Calu3 (cell line): ENCODE measurements at places on chromosomes 1 and 21.
A peak's percentile ranks its signal among the peaks of the same experiment; 100 is the strongest.

DNA sequence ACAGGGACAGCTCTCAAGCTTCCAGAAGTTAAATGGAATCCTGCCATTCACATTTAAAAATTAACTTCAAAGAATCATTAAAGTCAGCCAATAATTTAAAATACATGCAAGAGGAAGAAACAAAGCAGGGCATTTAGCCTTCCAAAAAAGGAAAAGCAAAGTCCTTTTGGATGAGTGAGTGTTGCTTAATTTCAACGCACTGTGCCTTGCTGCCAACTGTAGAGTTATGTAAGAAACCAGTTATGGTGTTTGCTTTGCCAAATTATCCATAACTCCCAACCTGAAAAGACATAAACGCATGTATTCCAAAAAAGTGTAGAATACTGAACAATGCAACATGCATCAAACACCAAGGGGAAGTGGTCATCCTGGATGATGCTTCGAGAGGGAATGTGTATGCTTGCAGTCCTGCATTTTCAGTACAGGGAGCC, 16.1 kb upstream of the KCNE1 start:
- DNase-seq: no peak

DNA sequence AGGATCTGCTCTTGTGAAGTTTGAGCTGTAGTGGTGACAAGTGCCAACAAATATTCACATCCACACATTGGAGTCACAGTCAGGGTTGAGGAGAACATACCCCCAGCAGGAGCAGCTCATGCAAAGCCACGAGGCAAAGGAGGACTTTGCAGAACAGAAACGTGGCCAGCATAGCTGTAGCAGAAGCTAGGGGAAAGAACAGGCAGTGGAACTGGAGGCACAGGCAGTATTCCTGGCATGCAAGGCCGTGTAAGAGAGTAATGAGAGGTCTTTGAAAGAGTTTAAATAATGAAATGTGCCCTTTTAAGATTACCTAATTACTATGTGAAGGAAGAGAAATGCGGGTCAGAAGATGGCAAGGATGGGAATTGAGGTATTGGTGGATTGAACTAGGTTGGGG, 40.9 kb upstream of the IKBKE start:
- DNase-seq: no peak

- no peak for DNase-seq
Observed at GRCh38 chr1:81920245-81920740, 119.6 kb downstream of the ADGRL2 start.

GRCh38 chr1:48738356-48738755, 38.3 kb downstream of the BEND5 start:
- DNase-seq: no peak

DNA sequence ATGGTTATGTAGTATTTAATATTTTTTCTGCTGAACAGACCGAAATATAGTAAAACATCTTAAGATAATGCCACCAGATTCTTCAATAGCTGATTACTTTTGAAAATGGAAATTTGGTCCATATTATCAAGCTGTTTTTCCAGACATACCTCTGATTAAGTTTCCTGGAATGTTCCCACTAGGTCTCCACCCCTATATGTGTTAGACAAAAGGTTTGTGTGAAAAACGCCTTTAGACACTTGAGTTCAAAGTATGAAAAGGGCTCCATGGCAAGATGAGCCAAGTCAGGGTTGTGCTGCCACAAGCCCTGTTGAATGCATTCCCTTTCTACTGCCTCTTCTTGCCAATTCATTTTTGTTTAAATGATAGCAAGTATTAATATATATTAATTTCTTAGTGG, 52.7 kb downstream of the ZBTB17 start:
- no peak for DNase-seq

DNA sequence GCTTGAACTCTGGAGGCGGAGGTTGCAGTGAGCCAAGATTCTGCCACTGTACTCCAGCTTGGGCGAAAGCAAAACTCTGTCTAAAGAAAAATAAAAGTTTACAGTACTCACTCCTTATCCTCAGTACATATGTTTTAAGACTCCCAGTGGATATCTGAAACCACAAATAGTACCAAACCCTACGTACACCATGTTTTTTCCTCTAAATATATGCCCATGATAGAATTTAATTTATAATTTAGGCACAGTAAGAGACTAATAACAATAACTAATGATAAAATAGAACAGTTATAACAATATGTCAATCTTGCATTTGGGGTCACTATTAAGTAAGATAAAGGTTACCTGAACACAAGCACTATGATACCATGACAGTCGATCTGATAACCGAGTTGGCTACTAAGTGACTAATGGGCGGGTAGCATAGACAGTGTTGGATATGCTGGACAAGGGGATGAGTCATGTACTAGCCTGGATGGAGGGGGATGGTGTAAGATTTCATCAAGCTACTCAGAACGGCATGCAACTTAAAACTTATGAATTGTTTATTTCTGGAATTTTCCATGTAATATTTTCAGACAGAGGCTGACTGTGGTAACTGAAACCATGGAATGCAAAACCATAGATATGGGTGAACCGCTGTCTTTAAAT, 43.7 kb downstream of the ST7L start:
- no peak for DNase-seq

DNA sequence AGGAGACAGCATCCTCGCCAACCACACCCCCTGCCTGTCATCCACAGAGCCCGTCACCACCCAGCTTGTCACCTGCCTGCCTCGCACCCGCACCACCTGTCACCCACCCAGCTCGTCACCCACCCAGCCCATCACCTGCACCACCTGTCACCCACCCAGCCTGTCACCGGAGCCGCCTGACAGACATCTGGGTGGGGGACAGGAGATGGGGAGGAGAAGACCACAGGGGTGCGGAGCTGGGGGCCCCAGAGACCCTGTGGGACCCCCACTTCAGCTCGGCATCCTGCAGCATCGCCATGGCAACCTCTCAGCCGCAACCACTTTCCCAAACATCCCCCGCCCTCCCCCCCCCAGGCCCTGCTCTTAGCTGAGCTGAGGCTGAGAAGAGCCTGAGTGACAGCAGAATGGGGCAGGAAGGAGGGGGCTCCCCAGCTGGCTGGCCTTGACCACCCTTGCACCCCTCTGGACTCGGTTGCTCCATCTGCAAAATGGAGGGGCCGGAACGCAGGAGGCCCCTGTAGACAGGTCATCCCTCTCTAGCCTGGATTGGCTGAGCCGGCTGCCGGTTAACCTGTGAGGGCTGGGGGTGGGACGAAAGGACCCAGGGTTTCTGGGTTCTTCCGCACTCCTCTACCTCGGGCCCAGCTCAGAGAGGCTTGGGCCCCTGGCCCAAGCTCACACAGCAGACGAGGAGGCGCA, 11.6 kb downstream of the AHDC1 start:
- DNase-seq: no peak

DNA sequence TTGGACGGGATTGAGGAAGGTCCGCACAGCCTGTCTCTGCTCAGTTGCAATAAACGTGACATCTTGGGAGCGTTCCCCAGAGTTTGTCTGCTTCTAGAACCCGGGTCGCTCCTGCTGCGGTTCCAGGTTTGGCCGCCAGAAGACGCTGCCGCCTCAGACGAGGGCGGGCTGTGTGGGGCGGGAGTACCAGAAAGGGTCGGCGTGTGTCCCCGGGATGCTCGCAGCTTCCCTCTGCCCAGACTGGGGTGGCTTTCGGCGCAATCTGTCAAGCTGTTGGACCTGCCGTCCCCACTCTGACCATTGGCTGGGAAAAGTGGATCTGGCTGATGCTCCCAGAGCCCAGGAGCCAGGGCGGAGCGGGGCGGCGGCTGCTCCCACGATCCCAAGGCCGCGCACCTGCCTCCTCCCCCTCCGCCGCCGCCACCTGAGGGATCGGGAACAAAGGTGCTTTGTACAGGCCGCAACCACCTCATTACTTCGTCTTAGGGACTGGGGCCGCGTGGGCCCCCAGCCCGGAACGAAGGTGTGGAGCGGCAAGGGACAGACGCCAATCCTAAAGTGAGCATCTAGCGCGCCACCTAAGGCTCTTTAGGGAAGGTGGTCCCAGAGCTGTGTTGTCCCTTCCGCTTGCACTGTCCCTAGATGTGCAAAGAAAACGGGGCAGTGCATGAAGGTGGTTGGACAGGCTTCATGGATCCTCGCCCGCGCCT, 683 bp upstream of the EFNA4 start:
- DNase-seq: peak; percentile 79

GRCh38 chr21:33732038-33732437, 89.7 kb downstream of the ITSN1 start:
- DNase-seq: no peak

DNA sequence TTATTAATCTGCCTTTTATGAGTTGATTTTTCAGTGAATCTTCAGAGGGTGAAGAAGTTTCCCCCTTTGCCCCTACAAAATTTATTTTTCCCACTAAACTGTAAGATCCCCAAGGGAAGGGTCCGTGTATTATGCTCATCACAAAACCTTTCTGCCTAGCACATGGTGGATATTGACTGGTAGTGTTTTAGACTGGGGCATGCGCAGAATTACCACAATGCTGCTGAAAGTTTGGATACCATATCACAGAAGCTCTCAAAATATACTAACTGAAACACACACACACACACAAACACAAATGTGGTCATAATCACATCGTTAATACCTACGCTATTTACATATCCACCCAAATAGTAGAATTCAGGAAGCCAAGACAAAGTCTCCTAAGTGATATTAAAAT, 28.0 kb upstream of the DMRTB1 start:
- no peak for DNase-seq

DNA sequence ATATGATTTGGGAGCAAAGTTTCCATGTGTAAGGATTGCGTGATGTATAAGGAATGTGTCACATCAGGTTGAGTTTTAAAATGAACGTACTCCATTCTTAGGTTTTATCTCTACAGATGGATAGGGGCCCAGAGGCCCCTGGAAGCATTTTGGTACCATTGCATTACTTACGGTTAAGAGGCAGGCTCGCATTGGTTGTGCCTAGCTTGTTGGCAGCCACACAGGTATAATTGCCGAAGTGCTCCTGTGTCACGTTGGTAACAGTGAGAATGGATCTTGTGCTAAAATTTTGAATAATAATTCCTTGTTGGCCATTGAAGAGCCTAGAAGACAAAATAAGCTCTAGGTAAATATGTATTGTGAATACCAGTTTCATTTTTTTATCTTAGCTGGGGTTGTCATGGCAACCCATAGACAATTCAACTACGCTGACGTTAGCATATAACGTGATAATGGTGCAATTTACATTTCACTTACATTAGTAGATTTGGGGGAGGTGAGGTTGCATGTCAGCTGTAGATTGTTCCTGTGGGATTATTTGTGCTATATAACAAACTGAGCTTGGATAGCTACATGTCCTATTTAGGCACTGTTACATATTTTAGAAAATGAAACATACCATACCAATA, 511.9 kb upstream of the ZRANB2 start:
- DNase-seq: no peak

GRCh38 chr21:16085421-16085820, 355.6 kb downstream of the USP25 start:
- no peak for DNase-seq

DNA sequence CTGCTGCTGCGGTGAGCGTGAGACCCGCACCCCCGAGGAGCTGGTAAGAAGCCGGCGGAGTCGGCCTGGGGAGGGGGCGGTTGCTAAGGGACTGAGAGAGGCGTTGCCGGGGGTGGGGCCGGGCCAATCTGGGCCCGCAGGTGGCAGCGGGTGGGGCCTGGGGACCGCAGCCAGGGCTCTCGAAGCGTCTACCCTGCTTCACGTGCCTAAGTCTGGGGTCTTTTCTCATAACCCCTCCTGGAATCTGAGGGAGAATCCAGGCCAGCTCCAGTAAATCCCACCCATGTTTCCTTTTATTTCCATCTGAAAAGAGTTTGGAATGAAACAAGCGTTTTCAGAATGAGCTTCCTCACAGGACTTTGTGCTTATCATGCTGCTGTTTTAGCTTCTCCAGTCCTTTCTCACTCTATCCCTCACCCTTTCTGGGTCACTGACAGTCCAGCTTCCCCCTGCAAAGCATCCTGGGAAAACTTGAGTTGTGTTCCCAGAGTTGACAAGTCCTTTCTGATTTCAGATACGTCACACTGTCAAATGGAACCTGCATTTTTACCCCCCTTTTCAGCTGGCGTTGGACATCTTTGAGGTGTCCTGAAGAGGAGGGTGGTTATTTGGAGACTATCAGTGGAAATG, 431 bp downstream of the CLCN6 start:
- DNase-seq: no peak

GRCh38 chr21:39681257-39681656, 63.7 kb upstream of the IGSF5 start:
- DNase-seq: no peak

GRCh38 chr1:25994402-25995150, 3.3 kb downstream of the PAFAH2 start:
- no peak for DNase-seq

DNA sequence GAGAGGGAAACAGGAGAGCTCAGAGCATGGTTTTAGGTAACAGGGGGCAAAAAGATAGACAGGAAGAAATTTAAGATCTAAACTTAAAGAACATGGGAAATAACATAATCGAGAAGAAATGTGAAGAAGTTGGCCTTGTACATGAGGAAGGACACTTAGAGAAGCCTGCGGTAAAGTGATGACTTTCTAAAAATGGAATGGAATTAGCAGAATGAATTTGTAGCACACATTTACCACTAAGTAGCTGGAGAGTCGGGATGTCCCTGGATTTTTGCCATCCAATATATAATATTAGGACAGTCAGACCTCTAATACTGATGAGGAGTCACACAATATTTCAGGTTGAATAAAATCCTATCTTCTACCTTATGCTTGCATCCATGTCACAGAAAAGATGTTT, 77.7 kb upstream of the C1orf87 start:
- DNase-seq: no peak

DNA sequence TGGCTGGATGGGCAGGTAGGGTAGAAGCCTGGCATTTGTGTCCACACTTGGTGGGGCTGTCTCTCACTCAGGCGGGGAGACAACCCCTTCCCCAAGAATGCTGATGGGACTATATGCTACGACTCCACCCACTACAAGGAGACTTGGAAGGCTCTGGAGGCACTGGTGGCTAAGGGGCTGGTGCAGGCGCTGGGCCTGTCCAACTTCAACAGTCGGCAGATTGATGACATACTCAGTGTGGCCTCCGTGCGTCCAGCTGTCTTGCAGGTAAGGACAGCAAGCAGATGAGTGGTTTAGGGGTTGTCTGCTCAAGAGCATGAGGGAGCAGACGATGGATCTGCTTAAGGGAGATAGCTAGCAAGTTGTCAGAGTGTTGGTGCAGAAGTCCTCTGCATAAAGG, 15.9 kb upstream of the NASP start:
- DNase-seq: no peak

- DNase-seq: no peak
Observed at GRCh38 chr21:37849506-37850102, 66.7 kb downstream of the KCNJ6 start.

DNA sequence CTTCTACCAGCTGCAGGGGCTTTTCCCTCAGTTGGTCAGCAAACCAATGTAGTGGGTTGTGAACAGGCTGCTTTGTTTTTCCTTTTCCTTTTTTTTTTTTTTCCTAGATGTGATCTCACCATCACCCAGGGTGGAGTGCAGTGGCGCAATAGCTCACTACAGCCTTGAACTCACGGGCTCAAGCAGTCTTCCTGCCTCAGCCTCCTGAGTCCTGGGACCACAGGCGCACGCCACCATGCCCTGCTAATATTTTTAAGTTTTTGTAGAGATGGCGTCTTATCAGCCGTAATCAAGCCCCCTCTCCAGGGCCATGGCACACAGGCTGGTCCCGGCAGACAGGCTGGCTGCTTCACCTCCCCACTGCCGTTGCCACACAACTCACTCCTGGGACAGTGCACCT, 3.4 kb upstream of the TRIM11 start:
- DNase-seq: no peak
